ENCODE measurements at places on chromosomes 1 and 21.

- no peak for DNase-seq
Measured at GRCh38 chr1:88175631-88176226, 508.3 kb upstream of the PKN2 start.

- no peak for DNase-seq
Measured at GRCh38 chr1:104266612-104267011, 516.9 kb downstream of the AMY1C start.

DNA sequence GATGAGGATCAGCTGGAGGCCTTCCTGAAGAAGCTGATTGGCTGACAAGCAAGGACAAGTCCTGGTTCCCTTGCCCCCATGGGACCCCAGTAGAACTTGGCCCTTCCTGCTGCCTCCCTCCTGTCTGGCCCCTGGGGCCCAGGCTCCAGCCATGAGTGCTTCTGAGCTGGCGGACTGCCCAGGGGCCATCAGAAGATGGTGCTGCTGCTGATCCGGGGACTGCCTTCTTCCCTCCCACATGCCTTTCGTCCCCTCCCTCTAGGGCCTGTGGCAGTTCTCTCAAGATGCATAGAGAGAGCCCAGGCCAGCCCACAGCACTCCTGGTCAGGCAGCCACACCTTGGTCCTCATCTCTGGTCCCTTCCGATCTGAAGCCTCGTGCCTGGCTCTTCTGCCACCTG lies 57.9 kb upstream of the PRKACB start:
- DNase-seq: no peak

- DNase-seq: no peak
Measured at GRCh38 chr1:100100202-100100601, 32.5 kb downstream of the SASS6 start.

GRCh38 chr1:228508840-228509415 lies 21.7 kb downstream of the RNF187 start:
- DNase-seq: no peak

- no peak for DNase-seq
Measured at GRCh38 chr1:218741852-218742251, 396.7 kb downstream of the TGFB2 start.

DNA sequence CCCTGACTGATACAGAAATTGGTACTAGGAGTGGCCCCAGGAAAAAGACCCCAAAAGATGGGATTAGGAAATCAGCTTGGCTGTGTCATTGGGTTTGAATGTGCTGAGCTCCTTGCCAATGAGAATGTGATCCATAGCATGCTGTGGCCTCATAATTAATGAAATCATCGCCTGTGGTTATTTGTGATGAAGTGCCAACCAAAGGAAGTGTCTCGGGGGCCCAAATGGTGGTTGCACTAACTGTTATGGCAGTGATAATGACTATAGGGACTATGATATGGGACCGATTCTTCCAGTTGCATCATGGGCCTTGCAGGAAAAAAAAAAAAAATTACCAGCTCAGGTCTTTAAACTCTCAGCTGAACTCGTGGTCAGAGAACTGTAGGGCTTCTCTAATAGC lies 15.4 kb upstream of the ZDHHC18 start:
- no peak for DNase-seq

Measured in stimulated activated CD4-positive, alpha-beta T cell treated with anti-CD3 and anti-CD28 coated beads, TNF-alpha, amount 100 ng/mL, for 1 hour (primary cell).